ENCODE measurements at places on chromosomes 4 and X.

- no peak for DNase-seq
Observed at GRCh38 chr4:111398906-111399330, 746.3 kb upstream of the FAM241A start.

DNA sequence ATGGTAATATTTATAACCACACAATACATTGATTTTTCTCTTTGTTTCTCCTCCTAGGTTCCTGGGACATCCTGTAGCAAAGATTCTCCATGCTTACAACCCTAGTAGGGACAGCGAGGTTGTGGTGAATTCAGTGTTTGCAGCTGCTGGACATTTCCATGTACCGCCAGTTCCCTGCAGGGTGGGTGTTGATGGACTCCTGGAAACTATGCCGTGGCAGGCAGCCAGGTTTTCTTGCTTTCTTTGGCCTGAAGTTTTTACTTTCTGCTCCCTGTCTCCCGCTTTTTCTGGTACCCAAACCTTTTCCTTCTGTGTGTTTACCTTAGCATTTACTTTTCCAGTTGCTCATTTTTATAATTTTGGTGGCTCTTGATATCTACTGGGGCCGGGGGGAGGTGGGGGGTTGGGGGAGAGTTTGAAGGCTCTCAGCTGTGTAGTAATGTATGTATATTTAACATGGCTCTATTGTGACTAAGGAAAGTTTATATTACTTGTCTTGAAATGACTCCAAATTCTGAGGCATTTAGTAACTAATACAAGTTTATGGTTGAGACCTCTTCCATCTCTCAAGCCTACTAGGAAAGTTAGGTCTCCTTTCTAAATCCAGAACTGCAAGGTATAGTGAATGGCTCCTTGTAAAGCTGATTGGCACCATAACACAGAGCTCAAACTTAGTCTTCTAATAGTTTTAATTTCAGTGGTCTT, 89.7 kb downstream of the TMEM131L start:
- no peak for DNase-seq

GRCh38 chrX:118286066-118286762, 59.7 kb upstream of the WDR44 start:
- peak; percentile 36 for DNase-seq

- peak; percentile 29 for DNase-seq
Observed at GRCh38 chrX:22629105-22629725, 356.5 kb downstream of the CBLL2 start.

GRCh38 chrX:37424000-37424429, 74.9 kb downstream of the PRRG1 start:
- DNase-seq, result peak; percentile 16

DNA sequence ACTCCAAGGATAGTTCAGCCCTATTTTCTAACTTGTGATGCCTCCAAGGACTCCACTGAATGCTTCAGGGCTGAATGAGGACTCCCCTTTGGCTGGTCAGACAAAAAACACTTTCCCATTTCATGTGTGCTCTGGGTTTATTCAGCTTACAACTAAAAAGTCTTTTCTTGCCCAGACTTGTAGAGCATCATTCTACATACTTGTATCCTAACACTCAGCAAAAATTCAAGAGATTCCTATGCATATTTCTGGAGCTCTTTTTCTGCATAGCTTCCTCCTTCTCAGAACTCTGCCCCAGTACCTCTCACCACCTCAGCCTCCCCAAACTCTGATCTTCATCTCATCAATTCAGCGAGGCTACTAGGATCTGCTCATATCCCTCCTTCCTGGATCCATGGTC, 22.2 kb upstream of the KLF3 start:
- no peak for DNase-seq

DNA sequence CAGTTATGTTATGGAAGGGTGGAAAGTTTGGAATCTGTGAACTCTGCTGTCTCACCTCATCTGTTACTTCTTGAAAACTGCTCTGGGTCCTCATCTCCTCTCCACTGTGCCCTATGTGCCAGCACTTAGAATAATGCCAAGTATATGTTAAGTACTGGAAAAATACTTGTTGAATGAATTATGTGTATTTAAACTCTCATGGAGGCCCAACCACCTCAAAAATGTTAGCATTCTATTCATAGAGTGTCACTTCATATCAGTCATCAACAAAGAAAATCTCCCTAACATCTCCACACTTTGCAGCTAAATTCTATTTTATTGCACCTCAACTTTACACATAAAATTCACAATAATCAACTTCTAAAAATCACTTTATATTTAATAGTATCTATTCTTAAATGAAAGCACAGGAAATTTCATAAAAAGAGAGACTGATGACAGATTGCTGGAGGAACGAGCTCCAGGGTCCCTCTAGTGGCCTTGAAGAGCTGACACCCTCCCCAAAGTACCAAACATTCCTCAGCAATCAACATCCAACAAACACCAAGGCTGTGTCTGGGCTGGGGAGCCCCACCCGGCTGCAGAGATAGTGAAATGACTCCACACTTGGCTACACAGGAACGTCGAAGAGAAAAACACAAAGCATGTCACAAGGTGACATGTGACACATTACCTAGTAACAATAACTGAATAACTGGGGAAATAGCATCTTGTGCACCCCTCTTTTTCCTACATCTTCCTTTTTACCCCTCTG, 45.8 kb downstream of the SLC39A8 start:
- DNase-seq, result peak; percentile 51

DNA sequence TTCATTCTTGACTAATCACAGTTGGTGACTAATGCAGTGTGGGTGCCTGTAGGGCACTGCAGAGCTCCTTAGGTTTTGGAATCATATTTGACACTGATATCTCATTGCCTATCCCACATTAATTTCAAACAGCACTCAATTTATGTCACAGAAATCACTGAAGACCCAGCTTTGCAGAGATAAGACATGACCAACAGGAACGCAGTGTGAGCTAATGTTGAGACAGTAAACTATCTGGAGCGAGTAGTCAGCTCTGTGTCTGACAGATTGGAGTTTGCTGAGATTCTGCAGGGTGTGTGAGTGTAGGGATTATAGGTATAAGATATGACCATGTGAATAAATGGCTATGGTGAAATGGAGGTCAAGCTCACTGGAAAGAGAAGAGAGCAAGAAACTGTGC, 1586.1 kb upstream of the AGA start:
- DNase-seq, result no peak

- DNase-seq, result peak; percentile 7
Observed at GRCh38 chr4:4456351-4456750, 69.4 kb downstream of the NSG1 start.

- DNase-seq, result no peak
Observed at GRCh38 chr4:170270628-170271027, 180.9 kb upstream of the AADAT start.

- DNase-seq, result no peak
Observed at GRCh38 chr4:896216-896615, 35.9 kb downstream of the GAK start.

GRCh38 chr4:139584784-139585183, 28.8 kb upstream of the SETD7 start:
- no peak for DNase-seq

DNA sequence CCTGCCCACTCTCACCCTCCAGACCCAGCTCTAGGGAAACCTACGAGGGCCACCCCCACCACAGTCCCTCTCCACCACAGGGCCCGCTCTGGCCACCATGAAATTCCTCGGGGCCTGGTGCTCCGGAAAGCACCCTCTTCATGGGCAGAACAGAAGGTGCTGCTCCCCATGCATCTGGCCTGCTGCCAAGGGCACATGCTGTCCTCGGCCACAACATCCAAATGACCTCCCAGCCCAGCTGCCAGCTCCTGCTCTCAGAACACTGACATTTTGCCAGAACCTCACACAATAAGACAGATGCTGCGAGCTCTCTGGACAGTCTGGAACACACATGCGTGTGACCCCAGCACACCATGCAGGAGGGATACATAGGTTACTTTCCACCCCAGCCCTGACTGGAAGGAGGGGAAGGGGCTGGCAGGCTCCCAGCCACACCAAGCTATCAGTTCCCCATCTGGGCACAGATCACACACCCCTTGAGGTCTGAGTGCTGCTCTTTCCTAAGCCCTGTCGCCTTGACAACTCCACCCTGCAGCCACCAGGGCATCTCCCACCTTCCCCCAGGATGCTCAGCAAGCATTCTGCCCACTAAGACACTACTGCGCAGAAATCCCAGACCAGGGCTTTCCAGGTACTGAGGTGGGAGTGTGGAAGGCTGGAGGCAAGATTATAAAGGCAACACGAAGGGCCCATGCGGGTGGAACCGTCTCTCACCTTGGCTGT, 5.8 kb downstream of the CCNQ start:
- no peak for DNase-seq

DNA sequence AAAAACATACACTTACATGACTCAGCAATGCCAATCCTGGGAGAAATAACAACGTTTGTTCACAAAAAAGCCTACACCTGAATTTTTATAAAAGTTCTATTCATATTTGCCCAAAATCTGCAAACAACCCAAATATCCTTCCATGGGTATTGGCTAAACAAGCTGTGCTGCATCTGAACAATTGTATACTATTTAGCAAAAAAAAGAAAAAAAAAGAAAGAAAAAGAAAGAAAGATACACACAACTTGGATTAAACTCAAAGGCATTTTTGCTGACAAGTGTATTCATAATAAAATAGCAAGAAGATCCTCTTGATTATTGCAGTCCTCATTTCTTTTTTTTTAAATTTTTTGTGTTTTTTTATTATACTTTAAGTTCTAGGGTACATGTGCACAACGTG, 24.5 kb upstream of the MAGEA3 start:
- DNase-seq, result no peak

- DNase-seq, result peak; percentile 14
Observed at GRCh38 chr4:73451404-73451803, 15.4 kb downstream of the AFP start.
